ENCODE measurements at places on chromosomes 16 and 17.
A peak's percentile ranks its signal among the peaks of the same experiment; 100 is the strongest.

GRCh38 chr17:59266745-59267144 lies 46.4 kb downstream of the GDPD1 start:
- DNase-seq = no peak

DNA sequence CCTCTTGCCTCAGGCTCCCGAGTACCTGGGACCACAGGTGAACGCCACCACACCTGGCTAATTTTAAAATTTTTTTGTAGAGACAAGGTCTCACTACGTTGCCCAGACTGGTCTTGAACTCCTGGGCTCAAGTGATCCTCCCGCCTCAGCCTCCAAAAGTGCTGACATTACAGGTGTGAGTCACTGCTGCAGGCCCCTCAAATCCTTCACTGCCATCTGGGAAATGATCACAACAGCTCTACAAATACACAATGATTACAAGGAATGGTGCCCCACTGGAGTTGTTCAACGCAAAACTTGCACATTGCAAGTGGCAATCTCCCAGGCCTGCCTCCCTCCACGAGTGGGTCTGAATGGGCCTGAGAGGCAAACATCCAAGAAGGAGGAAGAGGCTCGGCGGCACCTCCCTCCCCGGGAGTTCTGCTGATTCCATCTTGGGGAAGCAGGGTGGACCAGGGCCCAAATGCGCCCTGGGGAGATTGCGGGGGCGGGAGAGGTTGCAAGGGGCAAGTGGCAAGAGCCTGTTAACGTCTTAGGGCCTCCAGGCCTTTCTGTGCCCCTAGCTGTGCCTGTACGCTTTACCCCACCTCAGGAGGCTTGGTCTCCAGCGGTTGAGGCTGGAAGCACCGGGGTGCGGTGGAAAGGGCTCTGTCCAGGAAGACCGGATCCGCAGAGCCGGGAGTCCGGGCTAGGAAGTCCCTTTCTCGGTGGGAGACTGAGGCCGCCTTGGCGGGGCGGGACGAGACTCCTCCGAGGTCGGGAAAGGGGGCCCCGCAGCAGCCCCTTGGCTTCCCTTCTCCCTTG lies 656 bp upstream of the IGFBP4 start:
- no peak for DNase-seq

GRCh38 chr17:51257150-51258081 lies 2.4 kb downstream of the MBTD1 start:
- no peak for DNase-seq

DNA sequence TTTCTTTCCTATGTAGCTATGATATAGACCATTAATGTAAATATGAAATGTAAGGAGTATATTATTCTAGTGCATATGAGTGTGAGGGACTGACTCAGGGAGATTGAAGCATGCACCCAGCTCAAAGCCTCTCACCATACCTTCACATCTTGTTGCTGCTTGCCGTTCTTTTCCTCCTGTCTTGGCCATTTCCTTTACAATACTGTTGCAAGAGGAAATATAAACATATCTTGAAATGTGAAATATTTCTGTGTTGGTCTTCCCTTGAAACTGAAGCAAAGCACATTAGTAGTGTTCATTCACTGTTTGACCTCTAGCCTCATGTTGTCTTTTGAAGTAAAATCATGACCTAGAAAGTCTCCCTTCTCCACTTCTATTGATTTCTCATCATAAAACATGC lies 46.6 kb downstream of the PHKB start:
- no peak for DNase-seq

GRCh38 chr16:85903559-85903958 lies 4.6 kb downstream of the IRF8 start:
- no peak for DNase-seq

DNA sequence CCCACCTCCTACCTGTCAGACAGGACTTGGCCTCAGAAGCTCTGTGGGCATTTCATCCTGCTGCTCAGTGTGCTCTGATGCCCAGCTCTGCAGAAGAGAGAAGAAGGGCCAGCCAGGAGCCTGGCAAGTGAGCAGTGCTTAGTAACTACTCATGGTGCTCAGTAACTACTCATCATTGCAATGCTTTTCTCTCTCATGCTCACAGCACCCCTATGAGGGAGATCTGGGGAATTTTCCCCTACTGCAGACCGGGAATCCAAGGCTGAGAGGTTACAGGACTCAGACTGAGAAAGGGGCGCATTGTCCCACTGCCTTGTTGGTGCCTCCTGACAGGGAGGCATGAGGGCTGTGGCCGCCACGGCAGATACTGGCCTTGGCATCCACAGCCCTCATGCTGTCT lies 261.1 kb downstream of the C16orf95 start:
- no peak for DNase-seq

GRCh38 chr17:5798094-5798493 lies 213.8 kb upstream of the NLRP1 start:
- no peak for DNase-seq

DNA sequence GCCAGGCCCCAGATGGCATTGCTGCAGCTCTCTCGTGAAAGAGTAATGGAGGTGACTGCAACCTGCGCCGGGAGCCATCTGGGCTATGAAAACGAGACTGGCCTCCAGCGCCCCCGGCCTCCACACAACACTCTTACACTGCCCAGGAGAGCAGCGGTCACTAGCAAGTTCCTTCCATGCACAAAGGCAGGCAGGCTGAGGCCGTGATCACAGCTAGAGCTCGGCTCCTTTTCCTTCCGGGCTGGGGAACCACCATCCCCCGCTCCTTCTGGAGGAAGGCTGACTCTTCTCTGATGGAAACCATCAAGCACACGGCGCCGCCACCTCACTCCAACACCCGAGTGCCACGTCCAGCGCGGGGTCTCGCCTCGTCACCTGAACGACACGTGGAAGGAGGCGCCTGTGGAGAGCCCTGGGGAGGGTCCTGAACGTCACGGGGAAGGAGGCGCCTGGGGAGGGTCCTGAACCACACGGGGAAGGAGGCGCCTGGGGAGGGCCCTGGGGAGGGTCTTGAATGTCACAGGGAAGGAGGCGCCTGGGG lies 61.9 kb downstream of the KLHDC4 start:
- DNase-seq = no peak

- DNase-seq = peak; percentile 7
These were observed 64.2 kb downstream of the SPECC1 start for GRCh38 chr17:20073055-20073979.

DNA sequence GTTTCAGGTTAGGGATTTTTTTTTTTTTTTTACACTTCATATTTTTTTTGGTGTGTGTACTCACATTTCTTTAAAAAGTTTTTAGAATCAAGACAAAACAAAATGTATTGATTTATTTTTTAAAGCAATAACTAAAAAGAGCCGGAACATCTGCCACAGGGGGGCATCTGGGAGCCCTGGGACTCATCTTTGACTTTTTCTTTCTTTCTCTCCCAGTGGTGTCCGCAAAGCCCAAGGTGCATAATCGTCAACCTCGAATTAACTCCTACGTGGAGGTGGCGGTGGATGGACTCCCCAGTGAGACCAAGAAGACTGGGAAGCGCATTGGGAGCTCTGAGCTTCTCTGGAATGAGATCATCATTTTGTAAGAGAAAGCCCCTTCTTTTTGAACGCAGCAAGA lies 36.3 kb downstream of the WWP2 start:
- no peak for DNase-seq

DNA sequence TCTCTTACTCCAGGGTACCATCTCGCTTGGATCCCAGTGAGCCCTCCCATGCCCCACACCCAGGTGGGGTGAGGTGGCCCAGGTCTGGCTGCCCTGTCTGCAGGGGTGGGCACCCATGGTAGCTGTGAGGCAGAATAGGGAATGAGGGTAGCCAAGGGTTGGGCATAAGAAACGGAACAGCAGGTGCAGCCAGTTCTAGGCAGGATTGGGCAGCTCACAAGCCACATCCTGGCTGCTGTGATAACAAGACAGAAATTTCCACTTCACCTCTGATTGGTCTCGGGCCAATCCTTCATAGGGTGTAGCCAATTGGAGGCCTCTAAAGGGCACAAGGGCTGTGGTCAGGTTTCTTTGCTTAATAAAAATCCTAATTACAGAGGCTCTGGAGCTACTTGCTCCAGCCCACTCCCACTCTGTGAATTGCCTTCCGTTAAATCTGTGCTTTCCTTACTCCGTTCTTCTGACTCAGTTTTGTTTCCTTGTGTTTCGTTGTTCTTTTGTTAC lies 1.5 kb upstream of the ARHGDIG start:
- DNase-seq = no peak

- no peak for DNase-seq
These were observed 79.8 kb downstream of the HELZ start for GRCh38 chr17:67165201-67165600.

DNA sequence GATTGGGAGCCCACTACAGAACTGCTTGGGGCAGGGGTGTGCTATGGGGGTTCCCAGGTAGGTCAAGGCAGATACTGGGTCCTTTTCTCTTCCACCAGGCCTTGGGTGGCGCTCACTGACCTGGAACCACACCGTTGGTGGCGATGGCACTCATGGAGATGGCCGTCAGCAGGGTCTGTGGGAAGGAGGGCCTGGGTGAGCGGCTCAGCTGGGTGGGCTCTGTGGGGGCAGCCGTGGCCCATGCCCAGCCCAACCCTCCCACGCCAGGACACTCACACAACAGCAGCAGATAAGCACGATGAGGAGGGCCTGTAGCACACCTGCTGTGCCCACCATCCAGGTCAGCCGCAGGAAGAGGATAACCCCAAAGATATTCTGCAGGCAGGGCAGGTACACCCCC lies 10.8 kb downstream of the SLC12A4 start:
- DNase-seq = no peak

- DNase-seq = no peak
These were observed 114.1 kb downstream of the PITPNC1 start for GRCh38 chr17:67491009-67491680.

GRCh38 chr17:16878606-16879005 lies 93.3 kb downstream of the TNFRSF13B start:
- no peak for DNase-seq

GRCh38 chr17:2274414-2274813 lies 29.2 kb downstream of the SMG6 start:
- no peak for DNase-seq

- no peak for DNase-seq
These were observed 245.8 kb downstream of the SOX9 start for GRCh38 chr17:72366626-72367025.

- no peak for DNase-seq
These were observed 34.5 kb upstream of the KDM8 start for GRCh38 chr16:27168790-27169189.

DNA sequence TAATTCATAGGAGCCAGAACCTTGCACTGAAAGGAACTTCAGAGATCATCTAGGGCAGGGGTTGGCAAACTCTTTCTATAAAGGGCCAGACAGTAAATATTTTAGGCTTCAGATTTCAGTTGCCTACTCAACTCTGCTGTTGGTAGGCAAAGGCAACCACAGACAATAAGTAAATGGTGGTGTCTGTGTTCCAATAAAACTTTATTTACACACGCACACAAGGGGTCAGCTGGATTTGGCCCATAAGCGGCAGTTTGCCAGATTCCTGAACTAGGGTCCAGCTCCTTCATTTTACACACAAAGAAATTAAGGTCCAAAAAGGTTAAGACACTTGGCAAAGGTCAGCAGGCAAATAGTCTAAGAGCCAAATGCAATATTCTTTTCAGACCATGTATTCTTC lies 107.3 kb downstream of the SPAG9 start:
- no peak for DNase-seq

DNA sequence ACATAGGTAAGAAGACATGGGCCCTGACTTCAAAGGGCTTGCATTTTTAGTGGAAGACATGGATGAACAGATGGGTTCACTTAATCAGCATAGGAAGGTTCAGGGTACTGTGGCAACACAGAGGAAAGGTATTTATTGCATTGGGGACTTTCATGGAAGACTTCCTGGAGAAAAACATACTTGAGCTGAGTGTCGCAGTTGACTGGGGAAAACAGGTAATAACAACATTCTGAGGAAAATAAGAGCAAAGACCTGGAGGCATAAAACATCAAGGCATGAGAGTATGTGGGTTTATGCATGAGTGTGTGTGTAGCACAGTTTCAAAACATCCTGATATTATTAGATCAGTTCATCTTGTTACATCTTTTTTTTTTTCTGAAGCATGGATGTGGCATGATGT lies 82.7 kb downstream of the MAP2K6 start:
- DNase-seq = no peak

DNA sequence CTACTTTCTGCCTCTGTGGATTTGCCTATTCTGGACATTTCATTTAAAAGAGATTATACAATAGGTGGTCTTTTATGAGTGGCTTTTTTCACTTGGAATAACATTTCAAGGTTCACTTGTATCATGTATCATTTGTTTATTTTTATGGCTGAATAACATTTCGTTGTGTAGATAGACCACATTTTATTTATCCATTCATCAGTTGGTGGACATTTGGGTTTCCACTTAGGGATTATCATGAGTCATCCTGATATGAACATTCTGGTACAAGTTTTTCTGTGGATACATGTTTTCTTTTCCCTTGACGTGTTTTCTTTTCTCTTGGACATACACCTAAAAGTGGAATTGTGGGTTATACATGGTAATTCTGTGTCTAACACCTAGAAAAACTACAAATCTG lies 25.3 kb downstream of the PRSS54 start:
- DNase-seq = no peak

DNA sequence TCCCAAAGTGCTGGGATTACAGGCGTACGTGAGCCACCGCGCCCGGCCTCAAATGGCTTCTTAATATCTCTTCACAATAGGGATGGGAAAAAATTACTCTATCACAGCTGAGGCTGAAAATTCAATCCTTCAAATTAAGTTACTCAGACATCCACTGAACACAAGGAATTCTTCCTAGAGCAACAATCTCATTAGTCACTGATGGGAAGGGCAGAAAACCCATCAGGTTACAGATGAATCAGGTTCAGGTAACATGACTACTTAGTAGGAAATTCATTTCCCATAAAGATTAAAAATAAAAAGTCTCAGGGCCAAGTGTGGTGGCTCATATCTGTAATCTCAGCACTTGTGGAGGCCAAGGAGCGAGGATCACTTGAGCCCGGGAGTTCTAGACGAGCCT lies 42.5 kb upstream of the ABR start:
- DNase-seq = no peak

DNA sequence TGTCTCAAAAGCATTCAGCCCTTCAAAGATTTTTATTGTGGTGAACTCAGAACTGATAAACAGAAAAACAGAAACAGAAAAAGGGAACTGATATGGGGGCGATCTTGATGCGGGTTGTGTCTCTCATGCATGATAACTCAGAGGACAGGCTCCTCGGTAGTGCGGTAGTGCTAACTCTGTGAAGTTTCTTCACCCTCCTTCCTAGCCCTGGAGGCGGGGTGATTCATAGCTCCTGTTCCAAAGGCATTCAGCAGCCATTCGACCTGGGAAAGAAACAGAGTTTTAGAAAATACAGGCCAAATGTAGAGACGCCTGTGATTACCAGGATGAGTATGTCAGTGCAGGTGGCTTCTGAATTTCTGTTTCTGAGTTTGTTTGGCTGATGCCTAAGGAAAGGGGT lies 5.5 kb upstream of the MAF start:
- no peak for DNase-seq

GRCh38 chr16:66848172-66848571 lies 4.0 kb downstream of the CA7 start:
- DNase-seq = no peak

Data from stimulated activated CD8-positive, alpha-beta memory T cell treated with anti-CD3 and anti-CD28 coated beads, Interleukin-15, amount 100 ng/mL, for 4 hours (primary cell).